ENCODE measurements at places on chromosomes 4 and X.

GRCh38 chrX:68989456-68989855 is 160.6 kb downstream of the EFNB1 start:
- DNase-seq: no peak

- DNase-seq: no peak
Measured at GRCh38 chr4:93731456-93731855, 97.1 kb upstream of the ATOH1 start.

DNA sequence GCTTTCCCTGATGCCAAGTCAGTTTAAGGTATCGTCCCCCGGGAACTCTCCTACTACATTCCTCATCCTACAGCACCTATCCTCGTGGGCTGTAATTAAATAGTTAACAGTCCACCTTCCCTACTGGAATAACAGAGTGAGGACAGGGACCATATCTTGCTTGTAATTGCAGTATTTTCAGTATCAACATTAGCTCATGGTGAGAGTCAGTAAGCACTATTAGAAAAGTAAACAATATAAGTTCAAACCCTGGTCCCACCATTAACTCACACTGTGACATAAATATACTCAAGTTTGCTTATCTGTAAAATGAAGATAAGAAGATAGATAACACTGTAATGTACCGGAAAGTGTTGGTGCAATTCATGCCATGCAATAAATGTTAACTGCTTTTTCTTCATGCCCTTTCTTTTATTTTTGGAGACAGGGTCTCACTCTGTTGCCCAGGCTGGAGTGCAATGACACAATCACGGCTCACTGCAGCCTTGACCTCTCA is 61.3 kb downstream of the SH3RF1 start:
- no peak for DNase-seq

GRCh38 chr4:12644261-12644660 is 839.9 kb downstream of the RAB28 start:
- no peak for DNase-seq

DNA sequence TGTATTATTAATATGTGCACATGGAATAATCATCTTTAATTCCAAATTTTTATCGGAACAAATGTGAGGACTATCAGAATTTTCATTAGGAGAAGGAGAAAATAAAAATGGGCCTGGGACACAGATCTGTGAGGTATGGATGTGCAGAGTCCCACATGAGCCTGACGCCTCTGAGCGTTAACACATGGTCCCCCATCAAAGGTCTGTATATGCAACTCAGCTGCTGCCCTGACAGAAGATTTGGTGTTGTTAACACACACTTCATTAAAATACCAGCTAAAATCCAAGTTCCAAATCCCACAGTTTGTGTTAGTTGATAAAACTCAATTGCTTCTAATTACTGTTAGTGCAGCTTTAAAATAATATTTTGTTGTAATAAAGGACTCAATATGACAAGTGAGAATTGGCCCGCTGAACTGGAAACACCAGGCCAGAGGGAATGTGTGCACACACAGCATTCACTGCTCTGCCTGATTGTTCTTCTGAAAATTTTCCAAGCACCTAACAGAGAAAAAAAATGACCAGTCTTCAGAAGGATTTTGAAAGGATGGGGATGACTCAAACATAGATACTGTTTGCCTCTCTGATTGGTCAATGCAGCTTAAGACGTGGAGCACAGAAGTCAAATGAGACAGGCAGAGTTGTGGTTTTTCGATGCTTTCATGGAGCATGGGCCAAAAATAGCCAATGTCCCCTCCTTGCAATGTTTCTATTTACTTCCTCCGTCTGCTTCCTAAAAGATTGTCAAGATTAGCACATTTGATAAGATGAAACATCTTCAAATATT is 266.6 kb downstream of the NKX6-1 start:
- DNase-seq: no peak
